ENCODE measurements at places on chromosomes 7 and 10. TPM values are rescaled to one million over a fixed set of nuclear protein-coding genes. Genes with fewer than 3 reads are reported as not detected.

Gene ATOH7
- 0.29 TPM for total RNA-seq

Gene ADK
- 33.2 TPM for total RNA-seq

Gene SPDYE2B
- not detected for total RNA-seq

Gene TAS2R41
- not detected for total RNA-seq

Gene PTPRZ1
- not detected for total RNA-seq

Gene KLF14
- total RNA-seq: 0.03 TPM

Gene STEAP2
- total RNA-seq: 4.7 TPM

Gene DYDC1
- total RNA-seq: not detected

All from A549 treated with CORT108297 at 1 μM for 4 hours (cell line).